Mucosa of gallbladder (tissue), 1 donor: ENCODE measurements at places on chromosomes 1 and 21.
A peak's percentile ranks its signal among the peaks of the same experiment; 100 is the strongest.

DNA sequence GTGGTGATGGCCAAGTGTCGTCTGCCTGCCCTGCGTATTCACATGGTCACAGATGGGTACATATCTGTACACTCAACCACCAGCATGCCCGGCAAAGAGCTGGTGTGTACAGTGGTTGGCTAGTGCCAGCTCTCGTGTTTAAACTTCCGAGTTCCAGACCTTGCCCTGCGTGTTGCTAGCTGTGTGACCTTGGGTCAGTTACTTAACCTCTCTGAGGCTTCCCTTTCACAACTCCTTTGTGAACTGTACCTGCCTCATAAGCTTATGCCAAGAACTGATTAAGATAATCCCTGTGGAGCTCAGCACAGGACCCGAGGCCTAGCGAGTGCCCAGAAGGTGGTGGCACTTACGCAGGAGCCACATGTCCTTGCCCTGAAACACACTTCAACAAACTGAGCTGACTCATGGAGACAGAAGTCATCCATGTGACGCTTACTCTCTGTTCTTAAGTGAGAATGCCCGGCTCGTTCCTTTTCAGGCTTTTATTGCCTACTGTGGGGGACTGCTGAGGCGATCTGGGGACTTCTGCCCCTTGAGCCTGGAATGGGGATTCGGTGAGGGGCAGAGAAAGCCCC, 55.4 kb downstream of the ALPL start:
- DNase-seq, result no peak

DNA sequence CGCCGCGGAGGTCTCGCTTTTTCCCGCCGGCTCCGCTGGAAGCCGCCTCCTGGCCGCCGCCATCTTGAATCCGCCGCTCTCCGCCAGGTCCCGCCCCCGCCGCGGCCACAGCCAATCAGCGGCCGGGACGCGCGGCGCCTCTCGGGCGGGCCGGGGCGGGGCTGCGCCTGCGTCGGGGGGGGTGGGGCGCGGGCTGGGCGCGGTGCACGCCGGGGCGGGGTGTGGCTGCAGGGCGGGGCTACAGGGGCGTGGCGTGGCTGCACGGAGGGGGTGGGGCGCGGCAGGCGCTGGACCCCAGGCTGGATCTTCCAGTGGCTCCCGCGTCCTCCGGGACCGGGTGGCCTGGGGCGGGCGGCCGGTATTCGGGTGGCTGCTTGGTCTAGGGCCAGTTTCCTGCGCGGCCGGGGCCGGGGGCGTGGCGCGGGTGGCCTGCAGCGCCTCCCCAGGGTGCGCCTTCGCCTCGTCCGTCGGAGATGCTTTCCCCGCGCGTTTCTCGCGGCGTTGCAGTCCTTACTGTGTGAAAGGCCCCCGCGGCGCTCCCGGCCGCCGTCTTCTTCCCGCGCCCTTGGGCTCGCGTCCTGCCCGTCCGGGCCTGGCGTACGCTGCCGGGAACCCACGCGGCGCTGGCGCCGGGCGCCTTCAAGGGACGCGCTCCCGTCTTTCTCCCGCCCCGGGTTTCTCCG, 575 bp downstream of the PCNT start:
- peak; percentile 82 for DNase-seq

GRCh38 chr1:221845650-221846371, 103.9 kb upstream of the DUSP10 start:
- peak; percentile 70 for DNase-seq

DNA sequence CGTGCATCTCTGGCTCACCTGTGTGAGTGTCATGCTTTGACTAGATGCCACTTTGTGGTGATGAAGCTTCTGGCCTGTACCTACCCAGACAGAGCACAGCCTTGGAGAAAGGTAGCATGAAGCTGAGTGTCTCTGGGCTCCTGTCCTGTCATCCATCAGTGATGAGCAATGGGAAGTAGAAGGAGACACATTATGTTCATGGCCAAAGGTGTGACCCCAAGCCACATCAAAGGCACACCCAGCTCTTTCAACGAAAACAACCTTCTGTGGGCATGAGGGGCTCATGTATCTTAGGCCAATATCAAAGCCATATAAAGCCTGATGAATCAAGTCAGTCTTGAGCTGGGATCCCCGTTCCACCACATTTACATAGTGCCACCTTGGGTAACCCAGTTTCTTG, 1.0 kb upstream of the CLIC6 start:
- DNase-seq, result no peak

DNA sequence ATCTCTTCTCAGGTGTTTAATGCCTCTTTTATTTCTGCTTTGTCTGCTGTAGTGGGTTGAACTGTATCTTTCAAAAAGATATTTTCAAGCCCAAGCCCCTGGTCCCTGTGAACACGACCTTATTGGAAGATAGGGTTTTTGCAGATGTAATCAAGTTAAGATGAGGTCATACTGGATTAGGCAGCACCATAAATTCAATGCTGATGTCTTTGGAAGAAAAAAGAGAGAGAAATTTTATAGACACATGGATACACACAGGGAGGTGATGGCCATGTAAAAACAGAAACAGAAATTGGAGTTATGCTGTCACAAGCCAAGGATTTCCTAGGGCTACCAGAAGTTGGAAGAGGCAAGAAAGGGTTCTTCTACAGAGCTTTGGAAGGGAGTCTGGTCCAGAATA, 301.4 kb downstream of the KCTD3 start:
- no peak for DNase-seq

DNA sequence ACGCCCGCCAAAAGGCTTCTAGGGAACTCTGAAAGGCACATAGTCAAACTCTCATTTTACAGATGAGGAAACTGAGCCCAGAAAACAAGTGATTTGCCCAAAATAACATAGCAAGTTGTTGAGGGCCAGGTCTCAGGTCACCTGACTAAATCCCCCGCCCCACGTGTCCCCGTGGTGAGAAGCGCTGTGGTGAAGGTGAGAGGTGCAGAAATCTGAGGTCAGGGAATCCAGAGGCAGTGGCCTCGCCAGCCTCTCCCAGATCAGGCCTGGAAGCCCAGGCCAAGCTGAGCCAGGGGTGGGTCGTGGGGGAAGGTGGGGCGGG, 5.1 kb downstream of the HDGF start:
- DNase-seq, result no peak

GRCh38 chr1:25080294-25081209, 150.5 kb upstream of the RUNX3 start:
- DNase-seq, result no peak

DNA sequence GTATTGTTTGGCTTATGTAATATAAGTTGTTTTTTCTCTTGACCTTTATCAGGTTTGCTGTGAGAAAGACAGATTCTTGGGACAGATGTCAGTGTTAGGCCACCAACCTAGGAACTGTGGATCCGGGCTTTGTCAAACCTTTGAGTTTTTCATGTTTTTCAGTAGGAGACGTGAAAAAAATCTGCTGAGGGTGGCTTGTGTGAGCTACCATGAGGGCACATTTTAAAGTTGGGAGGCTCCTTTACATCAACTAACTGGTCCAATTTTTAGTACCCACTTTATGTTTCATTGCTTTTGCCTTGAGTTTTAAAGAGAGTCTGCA, 801 bp downstream of the RPS6KC1 start:
- no peak for DNase-seq

GRCh38 chr1:215754112-215754511, 187.0 kb downstream of the KCTD3 start:
- DNase-seq, result no peak

GRCh38 chr1:215421744-215422143, 145.4 kb upstream of the KCTD3 start:
- DNase-seq, result no peak

DNA sequence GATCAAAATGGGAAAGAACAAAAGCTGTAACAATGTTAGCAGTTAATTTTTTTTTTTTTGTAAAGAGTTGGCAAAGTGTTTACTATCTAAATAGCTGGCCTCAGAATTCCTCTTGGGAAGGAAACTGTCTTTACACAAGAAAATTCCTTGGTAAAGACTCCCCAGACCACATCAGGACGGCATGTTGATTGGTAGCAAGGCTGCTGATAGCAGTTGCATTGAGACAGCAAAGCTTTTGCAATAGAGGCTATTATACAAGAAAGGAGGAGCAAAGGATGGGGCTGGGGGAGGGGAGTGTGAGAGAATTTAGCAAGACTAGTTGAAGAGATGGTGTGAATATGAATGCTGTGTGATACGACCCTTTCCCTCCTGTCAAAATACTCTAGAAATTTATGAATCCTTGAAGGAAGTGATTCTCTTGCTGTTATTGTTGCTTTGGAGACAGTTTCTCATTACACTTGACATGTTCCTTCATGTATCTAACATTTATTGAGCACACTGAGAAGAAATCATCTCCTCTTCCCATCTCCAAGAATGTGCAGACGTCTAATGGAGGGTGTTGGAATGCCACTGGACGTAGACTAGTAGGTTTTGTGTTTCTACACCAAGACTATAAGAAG, 355.6 kb downstream of the SIPA1L2 start:
- DNase-seq, result no peak

- no peak for DNase-seq
Measured at GRCh38 chr1:96764469-96764868, 42.9 kb downstream of the PTBP2 start.

DNA sequence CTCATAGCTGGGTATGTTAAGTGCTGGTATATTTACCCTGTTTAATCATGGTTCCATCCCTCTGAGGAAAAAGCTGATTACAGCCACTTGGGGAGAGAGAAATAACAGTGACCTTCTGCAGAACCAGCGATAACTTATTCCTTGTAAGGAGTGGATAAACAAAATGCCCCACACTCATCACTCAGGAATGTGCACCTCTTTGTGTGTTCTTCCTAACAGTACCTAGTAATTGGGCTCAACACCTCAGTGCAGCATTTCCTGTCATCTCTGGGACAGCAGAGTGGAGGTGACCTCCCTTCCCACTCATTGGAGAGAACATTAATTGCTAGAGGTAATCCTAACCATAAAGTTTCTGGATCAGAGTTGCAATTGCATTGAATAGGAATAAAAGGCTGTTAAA, 112.5 kb upstream of the F3 start:
- DNase-seq, result peak; percentile 60

- DNase-seq, result no peak
Measured at GRCh38 chr1:41713557-41714327, 205.0 kb downstream of the HIVEP3 start.

- DNase-seq, result no peak
Measured at GRCh38 chr1:211894312-211894711, 63.7 kb upstream of the LPGAT1 start.
